Lower leg skin (tissue), 4 donors: ENCODE measurements at places on chromosomes 7 and 10. TPM values are rescaled to one million over a fixed set of nuclear protein-coding genes. Genes with fewer than 3 reads are reported as not detected.

DNA sequence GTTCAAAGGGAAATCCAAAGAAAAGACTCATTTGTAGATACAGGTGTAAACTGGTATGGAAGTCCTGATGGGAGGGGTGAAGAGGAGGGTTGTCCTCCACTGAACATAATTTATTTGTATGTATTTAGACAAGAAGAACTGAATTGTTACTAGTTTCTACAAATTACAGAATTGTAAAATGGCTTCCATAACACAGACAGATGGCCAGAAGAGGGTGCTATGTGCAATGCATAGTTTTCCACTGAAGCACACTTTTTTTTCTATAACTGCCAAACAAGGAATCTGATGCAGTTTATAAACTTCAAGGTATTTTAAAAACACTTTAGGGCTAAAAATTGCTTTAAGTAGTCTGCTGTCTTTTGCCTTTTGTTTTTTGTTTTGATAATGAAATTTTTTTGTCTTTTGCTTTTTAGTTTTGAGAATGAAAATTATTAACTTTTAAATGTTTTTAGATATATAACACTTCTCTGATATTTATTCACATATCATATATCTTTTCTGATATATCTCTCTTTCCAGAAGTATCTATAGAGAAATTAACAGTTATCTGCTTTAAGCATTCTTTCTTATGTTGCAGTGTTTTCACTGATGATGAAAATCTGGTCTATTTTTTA is 58.5 kb downstream of the PHYHIPL start:
- no peak for DNase-seq

DNA sequence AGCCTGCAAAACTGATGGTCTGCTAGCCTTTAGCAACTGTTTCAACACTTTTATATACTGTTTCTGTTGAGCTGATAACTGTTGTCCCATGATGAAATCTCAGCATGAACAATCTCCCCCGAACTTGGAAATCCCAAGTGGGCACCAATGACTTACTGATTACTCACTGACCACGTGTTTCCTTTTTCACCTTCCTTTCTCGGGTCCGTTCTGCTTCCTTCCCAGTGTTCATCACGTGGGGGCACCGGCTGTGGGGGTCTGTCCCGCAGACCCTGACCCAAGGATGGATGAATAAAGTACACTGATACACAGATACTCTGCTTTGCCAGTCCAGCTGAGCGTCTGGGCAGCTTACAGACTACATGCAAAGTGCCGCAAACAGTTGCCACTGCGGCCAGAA is 39.0 kb upstream of the RASGEF1A start:
- DNase-seq: no peak

DNA sequence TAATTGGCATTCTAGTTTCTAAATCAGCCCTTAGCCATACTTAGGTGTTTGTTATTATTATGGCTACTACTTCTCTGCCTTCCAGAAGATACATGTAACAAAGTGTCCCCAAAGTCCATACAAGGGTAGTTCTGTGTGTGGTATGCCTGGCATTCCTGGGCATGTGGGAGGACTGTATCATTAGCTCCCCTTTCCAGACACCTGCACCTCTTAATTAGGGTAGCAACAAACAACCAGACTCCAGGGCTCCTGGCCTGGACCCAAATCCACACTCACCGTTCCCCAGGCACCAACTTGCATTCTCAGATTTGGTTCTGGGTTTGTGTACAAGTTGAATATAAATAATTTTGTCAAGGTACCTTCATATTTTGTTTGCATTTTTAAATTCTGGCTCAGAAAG is 15.5 kb upstream of the CALD1 start:
- DNase-seq: no peak

DNA sequence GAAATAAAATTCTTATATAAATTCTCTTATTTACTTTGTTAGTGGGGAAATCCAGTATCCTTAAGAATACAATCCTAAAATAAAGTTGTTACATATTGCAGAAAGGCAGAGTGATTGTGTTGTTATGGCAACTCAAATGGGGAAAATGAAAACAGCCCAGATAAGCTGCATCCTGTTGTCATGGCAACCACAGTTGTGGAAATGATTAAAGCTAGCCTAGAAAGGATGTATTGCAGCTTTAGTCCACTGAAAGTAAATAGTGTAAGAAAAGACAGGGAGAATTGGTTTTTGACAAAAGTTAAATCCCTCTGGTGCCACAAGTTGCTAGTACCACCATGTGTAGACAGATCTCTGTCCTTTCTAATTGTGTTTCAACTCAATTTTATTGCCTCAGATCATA is 43.2 kb downstream of the BTRC start:
- no peak for DNase-seq

DNA sequence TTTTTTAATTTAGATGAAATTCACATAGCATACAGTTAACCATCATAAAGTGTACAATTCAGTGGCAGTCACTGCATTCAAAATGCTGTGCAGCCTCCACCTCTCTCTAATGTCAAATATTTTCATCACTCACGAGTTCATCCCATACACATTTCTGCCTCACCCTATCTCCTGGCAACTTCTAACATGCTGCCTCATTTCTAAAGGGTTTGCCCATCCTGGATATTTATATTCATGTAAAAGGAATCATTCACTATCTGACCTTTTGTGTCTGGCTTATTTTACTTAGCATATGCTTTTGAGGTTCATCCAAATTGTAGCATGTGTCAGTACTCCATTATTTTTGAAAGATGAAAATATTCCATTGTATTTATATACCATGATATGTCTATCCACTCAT is 286.9 kb upstream of the VSTM2A start:
- DNase-seq: no peak

DNA sequence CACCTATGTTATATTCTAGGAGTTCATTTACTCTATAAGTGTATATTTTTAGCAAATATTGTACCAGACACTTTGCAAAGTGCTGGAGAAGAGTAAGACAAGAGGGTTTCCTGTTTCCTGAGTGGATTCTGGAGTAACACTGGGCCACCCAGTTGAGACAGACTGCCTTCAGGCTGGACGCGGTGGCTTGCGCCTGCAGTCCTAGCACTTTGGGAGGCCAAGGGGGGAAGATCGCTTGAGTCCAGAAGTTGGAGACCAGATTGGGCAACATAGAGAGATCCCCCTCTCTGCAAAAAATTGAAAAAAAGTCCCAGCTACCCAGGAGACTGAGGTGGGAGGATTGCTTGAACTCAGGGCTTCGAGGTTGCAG is 772 bp upstream of the ZSCAN25 start:
- DNase-seq: no peak

DNA sequence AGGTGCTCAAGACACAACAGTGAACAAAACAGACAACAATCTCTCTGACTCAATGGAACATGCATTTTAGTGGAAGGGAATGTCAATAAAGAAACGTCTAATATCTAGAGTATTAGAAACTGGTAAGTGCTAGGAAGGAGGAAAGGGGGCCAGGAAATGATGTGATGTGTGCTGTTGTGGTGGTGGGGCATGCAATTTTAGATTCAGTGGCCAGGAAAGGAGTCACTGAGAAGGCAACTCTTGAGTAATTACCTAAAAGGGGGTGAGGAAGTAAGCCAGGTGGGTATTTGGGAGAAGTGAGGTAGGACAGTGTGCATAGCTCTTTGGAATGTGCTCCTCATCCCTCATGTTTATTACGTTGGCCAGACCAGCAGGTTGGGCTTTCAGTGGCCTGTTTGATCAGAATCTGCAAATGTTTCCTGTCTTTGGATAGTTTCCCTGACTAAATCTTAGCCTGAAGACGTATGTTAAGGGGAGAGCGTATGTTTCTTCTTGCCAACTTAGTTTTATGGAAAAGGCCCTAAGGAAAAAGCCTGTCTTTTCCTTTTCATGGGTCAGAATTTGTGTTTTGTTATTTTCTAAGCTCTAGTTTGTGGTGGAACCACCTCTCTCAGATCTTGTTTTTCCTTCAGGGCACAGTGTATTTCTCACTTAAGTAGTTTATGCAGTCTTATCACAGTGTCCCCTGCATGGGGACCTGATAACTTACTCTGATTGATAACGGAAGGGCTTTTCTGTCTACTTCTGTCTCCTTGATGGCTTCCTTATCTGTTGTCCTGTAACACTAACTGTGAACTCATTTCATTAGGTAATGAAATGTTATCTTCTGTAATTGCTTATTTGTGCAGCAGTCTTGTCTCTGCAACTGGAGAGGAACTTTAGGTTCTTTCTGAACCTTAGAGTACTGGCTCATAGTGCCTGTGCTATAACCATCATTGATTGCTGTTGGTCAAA is 203.7 kb downstream of the AUTS2 start:
- DNase-seq: no peak

DNA sequence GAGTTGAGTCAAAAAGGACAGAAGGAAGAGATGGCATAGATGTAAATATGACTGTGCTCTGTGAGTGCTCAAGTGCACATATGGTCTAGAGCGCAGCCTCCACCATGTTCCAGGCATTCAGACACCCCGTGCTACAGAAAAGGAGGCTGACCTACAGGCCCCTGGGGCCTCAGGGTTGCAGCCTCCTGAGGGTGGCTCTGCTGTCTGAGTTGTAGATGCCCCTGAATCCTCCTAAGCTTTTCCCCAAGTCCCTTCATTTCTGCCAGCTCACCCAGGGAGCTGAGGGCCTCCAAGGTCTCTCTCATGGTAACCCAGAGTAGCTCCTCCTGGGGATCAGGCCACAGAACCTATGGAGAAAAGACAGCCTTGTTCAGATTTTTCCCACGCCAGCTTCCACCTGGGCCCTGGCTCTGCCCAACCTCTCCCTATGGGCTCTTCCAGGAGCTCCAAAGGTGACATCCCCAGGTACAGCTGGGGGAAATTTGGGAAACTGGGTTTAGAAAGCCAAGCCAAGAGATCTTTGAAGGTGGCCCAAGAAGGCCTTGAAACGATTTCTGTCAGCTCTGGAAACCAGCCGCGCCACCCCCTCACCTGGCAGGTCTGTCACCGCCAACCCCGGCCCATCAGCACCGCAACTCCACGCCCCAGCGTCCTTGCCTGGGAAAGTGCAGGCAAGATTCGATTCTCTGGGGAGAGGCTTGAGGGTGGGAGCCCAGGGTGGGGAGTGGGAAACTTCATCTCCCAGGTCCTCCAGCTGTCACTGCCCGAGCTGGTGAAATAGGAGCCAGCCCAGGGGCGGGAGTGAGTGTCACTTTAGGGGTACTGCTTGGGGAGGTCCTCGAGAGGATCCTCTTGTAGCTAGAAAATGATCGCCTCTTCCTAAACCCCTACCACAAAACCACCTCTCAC is 2.4 kb downstream of the ZNF467 start:
- no peak for DNase-seq

- DNase-seq: no peak
Measured at GRCh38 chr10:75726522-75727483, 295.4 kb downstream of the LRMDA start.

DNA sequence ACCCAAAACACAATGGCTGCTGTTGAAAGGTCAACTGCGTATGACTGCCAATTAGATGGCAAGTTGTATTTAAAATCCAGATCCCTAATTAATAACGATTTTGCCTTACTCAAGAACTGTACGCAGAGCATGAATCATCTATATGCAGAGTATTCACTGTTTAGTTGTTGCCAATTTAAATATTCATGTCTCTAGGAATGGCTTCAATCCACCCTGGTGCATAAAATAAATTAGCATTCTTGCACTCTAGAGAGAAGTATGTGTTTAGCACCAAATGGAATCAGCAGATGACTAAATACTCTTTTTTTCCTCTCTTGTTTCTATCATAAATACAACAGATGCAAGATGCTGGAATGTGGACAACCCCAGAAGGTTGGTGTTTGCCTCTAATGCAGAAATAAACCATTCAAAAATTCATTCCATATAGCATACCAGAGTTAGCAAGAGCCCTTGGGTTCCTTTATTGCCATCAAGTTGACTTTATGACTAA is 320.3 kb downstream of the LRRTM3 start:
- no peak for DNase-seq

DNA sequence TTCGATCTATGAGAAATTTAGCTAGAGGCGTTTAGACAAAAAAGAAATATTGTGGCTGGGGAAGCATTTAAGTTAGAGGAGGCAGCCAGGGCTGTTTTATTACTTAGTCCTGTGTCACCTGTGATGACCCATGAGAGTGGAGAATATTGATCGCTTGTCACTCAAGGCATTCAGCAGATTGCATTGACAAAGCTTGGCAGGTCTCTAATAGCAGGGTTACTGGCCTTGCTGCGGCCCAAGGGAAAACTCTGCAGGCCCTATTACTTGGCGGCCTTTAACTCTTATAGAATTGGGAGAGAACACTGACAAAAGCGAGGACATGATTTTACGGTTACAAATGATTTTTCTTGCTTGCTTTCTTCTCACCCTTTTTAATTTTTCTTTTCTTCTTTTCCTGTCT is 473.5 kb downstream of the AUTS2 start:
- no peak for DNase-seq

- no peak for DNase-seq
Measured at GRCh38 chr10:38038932-38039245, 28.4 kb downstream of the ZNF33A start.

- no peak for DNase-seq
Measured at GRCh38 chr7:37065779-37066271, 341.5 kb upstream of the AOAH start.

GRCh38 chr10:73251683-73252444 is 580 bp downstream of the MRPS16 start:
- no peak for DNase-seq

- no peak for DNase-seq
Measured at GRCh38 chr7:79051915-79052314, 401.6 kb downstream of the MAGI2 start.

DNA sequence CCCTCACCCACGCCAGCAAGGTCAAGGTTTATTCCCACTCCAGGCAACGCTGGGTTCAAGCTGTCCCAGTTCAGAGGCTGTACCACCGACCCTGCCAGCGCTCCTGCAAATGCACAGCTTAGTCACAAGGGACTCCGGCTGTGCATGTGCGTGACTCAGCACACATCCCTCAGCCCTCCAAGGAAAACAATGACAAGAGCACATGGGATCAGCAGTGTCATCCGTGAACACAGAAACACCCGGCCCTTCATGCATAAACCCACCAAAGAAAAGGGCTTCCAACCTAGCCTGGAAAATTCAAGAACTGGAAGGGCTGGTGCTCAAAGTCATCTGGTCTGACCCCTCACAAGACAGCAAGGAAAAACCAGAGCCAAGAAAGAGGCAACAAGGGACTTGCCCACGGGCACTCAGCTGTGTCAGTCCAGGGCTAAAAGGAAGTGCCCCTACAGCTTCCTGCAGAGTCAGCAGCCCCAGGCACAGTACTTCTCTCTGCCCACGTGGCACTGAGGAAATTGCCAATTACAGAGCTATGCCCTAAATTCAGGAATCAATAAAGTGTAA is 106.1 kb downstream of the KCNMA1 start:
- no peak for DNase-seq

PLCE1 gene
- 1.8 TPM for total RNA-seq

TYSND1 gene
- 44.5 TPM for total RNA-seq

NME8 gene
- total RNA-seq: not detected

ADARB2 gene
- 0.72 TPM for total RNA-seq

GDF2 gene
- not detected for total RNA-seq

OPN1SW gene
- not detected for total RNA-seq

URGCP gene
- 26.3 TPM for total RNA-seq

C10orf105 gene
- total RNA-seq: 0.06 TPM

MALRD1 gene
- 0.23 TPM for total RNA-seq
